ENCODE measurements at places on chromosomes 1 and 21. TPM values are rescaled to one million over a fixed set of nuclear protein-coding genes. Genes with fewer than 3 reads are reported as not detected.

JMJD4 gene
- 26.1 TPM for total RNA-seq

GRCh38 chr1:198641501-198641900 is 2.7 kb downstream of the PTPRC start:
- no peak for DNase-seq

FLVCR1 gene
- total RNA-seq: 37.3 TPM

PDZK1IP1 gene
- total RNA-seq: 55.5 TPM

- DNase-seq: no peak
These were observed 3.8 kb upstream of the PADI3 start for GRCh38 chr1:17244821-17245740.

DNA sequence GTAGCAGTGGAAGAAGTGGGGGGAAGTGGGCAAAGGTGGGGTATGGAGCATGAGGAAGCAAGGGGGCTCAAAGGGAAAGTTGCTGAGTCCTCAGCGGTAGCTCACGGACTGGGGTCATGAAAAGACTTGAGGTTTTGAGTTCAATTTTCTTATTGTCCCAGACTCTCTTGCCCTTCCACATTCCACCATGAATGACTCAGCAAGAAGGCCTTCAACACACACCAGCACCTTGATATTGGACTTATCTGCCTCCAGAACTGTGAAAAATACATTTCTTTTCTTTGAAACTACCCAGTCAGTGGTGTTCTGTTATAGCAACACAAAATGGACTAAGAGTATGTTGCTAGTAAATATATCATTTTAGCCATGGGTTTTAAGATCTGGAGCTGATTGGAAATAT is 17.3 kb upstream of the RHBDL2 start:
- no peak for DNase-seq

GRCh38 chr1:76587212-76587611 is 280.1 kb upstream of the ST6GALNAC5 start:
- DNase-seq: no peak

OR2L2 gene
- total RNA-seq: not detected

DNA sequence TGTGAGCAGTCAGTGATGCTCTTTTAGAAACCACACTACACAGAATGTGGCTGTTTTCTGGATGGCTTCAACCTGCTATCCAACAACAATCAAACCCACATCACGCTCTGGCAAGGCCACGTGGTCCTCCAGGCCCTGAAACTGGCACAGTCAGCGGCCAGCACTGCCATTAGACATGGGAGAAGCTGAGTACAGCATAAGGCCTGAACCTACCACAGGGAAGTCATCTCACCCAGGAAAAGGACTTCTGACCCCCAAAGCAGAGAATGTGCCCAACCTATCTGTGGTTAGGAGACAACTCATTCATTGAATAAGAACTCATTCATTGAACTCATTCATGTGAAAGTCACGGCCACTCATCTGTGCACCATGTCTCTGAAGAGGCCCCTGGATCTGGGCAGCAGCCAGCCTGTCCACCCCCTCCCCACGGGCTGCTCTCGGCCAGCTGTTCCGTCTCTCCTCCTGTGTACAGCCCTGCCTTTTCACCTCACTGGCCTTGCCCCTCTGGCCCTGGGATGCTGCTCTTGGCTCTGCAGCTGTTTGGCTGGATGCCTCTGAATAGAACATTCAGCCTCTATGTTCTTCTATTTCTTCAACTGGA is 41.1 kb downstream of the C1orf198 start:
- DNase-seq: no peak

DNA sequence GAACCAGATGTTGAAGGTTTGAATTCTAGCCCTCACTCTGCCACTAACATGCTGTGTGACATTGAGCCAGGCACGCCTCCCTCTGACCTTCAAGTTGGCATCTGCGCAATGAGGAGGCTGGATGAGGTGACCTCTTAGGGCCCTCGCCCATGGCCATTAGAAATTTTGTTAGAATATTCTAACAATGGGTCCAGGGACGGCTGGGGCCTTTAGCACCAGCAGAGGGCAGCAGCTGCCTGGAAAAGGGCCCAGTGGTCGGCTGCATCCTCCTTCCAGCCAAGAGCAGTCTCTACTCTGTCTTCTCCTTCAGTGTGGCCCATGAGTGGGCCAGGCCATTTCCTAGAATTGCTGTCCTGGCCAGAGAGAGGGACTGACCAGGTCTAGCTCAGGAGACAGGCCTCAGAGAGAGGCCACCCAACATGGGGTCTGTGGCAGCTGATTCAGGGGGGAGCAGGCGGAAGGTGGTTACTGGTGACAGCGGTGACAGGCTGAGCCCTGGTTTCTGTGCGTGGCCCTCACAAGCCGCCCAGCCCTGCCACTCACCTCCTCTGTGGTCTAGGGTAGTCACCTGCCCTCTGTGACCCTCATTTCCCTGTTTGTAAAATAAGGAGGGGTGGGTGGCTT is 101.3 kb upstream of the ACTL8 start:
- no peak for DNase-seq

SAMD11 gene
- total RNA-seq: 2.4 TPM

ANKRD35 gene
- total RNA-seq: 0.85 TPM

All from Peyer's patch (tissue), 4 donors.